ENCODE measurements at places on chromosomes 11 and 22.
A peak's percentile ranks its signal among the peaks of the same experiment; 100 is the strongest.

DNA sequence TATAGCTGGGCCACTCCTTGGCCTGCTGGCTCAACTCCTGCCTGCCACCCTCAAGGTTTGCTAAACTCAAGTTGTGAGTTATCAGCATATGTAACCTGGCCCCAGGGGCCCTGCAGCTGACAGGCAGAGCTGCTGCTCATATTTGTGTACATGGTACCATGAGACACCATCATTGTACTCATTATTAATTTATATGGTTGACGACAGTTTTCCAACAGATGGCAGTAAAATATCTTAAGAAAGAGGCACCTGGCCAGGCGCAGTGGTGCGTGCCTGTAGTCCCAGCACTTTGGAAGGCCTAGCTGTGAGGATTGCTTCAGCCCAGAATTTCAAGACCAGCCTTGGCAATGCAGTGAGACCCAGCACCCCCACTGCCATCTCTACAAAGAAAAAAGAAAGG lies 11.4 kb upstream of the DENND5A start:
- DNase-seq = no peak

DNA sequence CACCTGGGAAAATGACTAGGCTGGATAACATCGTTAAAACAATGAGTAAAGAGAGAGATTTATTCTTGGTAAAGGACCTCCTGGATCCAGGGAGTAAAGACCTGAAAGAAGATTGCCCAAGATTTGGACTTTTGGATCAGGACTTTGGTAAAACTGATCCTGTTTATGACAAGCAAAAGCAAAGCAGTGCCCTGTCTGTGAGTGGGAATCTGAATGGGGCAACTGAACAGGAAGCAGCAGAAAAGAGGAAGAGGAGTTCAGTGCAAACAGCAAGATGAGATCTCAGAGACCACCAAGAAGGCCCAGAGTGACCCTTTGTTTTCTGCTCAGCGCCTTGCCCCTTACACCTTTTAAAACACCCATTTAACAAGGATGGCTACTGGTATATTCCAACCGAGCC lies 122.0 kb downstream of the VPREB1 start:
- no peak for DNase-seq

DNA sequence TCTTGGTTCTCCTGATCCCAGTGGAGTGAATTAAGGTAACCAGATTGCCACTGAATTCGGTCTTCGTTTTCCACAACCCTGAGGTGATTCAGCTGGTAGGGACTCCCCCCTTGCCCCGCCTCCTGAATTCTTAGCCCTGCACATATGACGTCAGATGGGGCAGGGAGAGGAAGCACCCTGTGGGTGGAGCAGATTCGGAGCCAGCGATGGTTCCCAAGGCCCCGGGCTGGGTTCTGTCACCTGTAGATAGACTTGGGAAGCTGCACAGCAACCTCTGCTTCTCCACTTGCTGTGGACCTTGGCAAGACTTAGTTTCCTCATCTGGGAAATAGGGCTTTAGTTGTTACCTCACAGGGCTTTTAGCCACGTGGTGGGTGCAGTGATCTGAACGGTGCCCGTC lies 67.8 kb downstream of the CTTN start:
- no peak for DNase-seq

DNA sequence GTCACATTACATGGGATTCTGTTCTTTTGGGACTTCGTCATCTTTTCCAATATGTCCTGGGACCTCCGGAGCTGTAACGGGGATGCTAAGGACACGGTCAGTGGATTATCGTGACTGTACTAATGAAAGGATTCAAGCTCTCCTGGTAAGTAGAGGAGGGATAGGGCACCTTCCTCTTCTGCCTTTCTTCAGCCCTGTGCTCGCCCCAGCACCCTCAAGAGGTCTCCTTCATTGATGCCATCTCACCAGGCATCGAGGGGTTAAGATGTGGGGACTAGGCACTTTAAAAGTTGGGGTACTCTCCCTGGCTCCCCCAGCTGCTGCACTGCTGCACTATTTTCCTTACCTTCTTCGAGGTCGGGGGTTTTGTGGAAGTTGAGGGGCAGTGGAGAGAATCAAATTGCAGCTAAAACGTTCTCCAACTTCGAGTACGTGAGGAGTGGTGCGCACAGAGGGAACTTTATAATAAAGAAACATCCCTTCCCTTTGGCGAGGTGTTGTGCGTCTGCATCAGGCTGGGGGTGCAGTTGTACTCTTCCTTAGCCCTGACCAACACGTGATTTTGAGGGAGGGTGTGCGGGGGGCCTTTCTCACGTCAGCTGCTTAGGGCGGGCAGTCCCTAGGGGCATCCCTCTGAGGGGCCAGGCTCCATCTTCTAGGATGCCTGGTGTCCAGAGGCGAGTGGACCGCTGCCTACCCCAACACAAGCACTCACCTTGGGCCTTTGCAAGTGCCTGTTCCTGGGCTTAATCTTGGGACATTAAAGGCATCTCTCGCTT lies 96.1 kb downstream of the GRAMD1B start:
- DNase-seq = peak; percentile 38

- DNase-seq = no peak
These were observed 86.9 kb downstream of the INSC start for GRCh38 chr11:15201586-15201985.

GRCh38 chr11:115503886-115504275 lies 334 bp downstream of the CADM1 start:
- no peak for DNase-seq

GRCh38 chr22:50268655-50269113 lies 1.5 kb downstream of the MAPK11 start:
- DNase-seq = no peak

DNA sequence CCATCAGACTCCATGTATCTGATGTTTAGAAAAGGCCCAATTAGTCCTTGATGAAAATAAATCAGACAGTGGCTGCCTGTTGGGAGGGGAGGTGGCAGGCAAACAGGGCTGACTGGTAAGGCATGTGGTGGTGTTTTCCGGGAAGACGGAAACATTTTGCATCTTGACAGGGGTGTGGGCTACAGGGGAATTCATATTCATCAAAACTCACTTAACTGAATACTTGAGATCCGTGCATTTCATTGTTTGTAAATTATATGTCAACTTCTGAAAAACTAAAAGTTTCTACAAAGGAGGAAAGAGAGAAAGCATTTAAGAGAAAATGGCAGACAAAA lies 10.1 kb upstream of the MOB2 start:
- DNase-seq = no peak

DNA sequence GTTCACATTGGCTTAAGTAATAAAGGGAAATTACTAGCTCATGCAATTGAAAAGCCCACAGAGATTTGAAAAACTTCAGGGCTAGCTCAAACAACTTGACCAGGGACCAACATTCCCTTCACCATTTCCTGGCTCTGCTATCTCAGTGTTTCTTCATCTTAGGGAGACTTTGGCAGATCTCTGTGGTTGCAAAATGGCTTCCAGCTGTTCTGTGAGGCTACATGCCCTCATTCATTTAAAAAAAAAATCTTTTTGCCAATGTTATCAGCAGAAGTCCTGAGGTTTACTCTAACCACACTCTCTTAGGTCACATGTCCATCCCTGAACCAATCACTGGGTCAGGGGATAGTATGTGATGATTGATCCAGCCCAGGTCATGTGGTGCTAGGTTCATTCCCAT lies 13.9 kb upstream of the RASSF10 start:
- DNase-seq = no peak

DNA sequence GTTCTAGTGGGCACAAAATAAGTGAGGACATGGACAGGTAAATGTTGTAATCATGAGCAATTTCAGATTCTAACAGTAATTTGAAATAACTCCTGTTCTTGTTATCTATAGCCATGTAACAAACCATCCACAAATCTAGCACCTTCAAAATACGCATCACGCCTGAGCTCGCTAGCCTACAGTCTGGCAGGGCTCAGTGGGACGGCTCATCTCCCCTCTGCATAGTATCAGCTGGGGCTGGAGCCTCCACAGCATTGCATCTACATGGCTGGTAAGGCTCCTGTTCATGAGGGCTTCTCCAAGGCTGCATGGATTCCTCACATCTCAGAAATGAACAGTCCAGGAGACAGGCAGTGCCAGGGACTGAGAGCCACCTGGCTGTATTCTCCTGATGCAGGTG lies 112.6 kb downstream of the KCNQ1 start:
- DNase-seq = no peak

GRCh38 chr22:20864186-20864908 lies 5.5 kb downstream of the SNAP29 start:
- DNase-seq = peak; percentile 61

DNA sequence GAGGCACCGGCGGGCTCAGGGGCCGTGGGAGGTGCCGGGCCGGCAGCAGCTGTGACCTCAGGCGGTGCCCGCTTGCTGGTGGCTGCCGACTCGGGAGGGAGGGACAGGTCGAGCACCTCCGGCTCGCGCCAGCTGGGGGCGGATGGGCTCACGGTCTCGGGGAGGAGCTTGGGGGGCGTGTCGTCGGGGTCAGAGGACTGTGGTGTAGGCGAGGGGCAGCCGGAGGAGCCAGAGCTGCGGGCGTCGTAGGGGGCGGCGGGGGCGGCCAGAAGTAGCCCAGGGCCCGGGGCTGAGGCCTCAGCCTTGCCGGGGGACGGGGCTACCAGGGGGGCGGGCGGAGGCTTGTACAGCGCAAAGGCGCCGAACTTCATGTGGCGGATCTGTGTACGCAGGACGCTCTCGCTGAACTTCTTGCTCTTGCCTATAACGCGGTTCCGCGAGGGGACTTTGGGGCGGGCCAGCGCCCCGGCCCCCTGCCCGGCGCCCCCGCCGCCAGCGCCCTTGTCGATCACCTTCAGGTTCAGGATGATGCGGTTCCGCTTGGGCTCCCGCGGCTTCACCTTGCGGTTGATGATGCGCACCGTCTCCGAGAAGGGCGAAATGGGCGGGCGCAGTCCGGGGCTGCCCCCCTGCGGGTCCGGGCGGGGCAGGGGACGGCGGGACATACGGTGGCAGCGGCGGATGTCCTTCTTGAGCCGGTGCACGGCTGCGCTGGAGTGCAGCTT lies 5.5 kb downstream of the CBX6 start:
- DNase-seq = no peak

GRCh38 chr11:34433899-34434298 lies 4.8 kb upstream of the CAT start:
- DNase-seq = no peak

GRCh38 chr11:19525276-19525675 lies 187.4 kb upstream of the NAV2 start:
- DNase-seq = no peak

- DNase-seq = peak; percentile 56
These were observed 3.5 kb downstream of the PHLDB1 start for GRCh38 chr11:118610773-118611432.

DNA sequence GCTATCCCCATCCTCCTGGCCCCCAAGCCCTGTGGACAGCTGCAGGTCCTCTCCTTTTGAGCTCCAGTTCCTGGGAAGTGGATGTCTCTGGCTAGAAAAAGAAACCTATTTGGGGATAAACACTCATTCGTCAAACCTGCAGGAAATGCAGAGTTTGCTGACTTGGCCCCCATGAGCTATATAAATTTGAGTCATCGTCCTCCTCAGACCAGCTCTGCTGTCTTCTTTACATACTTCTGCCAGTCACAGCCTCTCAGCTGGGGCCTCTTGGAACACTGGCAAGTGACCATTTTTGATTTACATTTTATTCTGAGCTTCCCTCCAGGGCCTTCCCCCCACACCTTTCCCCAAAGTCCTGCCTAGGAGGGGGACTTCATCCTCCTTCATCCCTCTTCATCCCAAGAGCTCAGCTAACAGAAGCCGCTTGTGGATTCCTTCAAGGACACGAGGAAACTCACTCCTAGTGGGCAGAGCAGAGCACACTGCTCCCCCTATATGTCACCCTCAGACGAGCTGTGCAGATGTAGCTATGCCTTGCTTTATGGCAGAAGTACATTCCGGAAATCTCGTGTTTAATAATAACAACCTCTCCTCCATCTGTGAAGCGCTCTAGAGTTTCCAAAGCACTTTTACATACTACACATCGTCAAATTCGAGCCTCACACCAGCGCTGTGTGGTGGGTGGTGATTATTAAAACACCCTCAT lies 131.8 kb downstream of the FEZ1 start:
- no peak for DNase-seq

DNA sequence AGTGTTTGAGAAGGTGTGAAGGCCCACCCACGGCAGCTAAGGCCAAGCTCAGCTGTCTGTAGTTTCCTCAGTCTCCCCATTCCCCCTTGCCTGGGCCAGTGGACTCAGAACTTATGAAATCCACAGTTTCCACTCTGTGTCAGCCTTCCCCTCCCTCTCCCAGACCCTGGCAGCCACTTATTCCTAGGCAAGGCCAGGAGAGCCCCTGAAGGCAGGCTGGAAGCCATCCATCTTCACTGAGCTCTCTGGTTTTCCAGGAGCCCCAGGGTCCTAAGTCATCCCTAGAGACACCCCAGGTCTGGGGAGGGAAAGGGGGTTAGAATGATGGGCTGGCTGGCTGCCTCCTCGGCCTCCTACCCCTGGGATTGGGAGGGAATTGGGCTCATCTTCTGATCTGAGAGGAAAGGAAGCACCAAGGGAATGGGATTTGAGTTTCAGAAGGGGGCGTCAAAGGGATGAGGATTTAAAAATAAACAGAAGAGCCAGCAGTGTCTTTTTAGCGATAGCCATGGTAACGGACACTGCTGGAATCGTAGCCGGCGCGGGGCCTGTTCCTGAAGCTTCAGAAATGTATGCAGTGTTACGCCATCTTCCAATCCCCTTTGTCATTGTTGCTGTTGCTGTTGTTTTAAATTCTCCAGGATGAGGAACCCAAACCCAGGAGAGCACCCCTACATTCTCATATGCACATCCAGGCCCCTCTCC lies 561.1 kb upstream of the CADM1 start:
- no peak for DNase-seq
